Activated CD4-positive, CD25-positive, alpha-beta regulatory T cell treated with anti-CD3 and anti-CD28 coated beads, Interleukin-2, amount 50 U/mL, for 24 hours (primary cell): ENCODE measurements at places on chromosomes 6 and 20.

DNA sequence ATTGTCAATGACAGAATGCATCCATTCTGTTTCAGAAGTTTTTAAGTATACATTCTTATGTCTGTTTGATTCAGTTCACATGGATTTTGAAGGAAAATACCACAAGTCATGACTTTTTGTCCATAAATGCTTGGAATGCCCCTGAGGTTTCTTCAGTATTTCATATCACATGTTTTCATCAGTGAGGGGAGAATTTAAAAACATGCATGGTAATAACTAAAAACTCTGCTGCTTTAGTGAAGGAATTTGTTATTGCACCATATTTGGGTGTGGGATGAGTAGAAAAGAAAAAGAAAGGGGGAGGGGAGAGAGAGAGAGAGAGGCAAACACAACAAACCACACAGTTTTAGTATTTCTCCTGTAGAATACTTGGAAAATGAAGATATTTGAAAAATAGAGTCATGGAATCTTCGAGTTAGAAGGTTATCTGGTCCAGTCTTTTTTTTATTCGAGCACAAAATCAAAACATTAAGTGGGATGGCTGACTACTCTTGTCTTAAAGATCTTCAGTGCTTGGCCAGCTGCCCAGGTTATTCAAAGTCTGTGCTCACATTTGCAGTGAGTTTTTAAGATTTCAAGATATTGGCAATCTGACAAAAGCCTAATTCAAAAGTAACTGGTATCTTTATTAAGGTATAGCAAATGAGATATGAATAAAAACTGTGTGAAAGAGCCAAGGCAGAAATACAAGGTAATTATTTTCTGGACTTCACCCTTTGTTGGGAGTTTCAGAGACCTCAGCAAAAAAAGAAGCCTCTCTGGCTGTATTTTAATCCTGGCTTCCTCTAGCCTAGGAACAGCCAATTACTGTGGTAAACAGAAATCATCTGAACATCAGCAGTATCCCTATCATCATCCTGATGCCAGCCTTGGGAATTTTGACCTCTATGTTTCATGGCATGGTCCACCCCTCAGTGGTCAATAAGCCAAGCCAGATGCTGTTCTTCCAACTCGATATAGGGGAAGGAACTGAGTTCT is 687.9 kb upstream of the CITED2 start:
- ATAC-seq: no peak

DNA sequence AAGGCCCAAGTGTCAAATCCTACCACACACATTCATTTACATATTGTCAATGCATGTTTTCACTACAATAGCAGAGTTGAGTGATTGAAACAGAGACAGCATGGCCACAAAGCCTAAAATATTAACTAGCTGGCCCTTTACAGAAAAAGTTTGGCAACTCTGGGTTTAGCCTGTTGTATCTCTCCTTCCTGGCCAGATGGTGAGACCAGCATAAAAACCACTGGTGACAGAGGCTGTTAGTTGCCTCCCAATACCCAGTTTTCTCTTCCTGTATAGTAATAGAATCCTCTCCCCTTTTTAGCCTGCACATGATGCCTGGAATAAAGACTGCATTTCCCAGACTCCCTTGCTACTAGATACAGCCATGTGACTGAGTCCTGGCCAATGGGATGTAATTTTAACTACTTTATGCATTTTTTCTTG is 100.0 kb upstream of the TAB2 start:
- ATAC-seq: no peak

GRCh38 chr6:37016995-37017394 is 11.5 kb downstream of the FGD2 start:
- ATAC-seq: no peak

- no peak for ATAC-seq
Measured at GRCh38 chr6:136798044-136798443, 5.8 kb upstream of the MAP3K5 start.

DNA sequence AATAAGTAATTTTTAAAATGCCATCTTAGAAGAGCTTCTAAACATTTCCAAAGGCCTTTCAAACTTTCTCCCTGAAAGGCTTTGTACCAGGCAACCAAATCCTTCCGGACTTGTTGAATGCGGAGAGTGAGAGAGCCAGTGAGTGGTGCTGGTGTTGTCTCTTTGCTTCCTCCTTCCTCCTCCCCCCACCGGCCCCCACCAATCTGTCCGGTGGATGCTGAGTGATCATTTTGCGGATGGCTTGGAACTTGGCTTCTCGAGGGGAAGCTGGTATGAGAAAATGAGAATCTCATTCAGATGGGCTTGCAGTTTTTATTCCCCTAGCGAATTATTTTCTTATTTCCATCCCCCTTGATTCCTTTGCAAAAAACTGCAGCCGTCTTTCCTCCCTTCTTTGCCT is 97.3 kb downstream of the ANKRD60 start:
- ATAC-seq: no peak

GRCh38 chr20:37901654-37902503 is 1.0 kb upstream of the VSTM2L start:
- ATAC-seq: peak; percentile 4

- ATAC-seq: no peak
Measured at GRCh38 chr6:208938-209337, 83.3 kb upstream of the DUSP22 start.

- no peak for ATAC-seq
Measured at GRCh38 chr6:123830120-123830519, 26.5 kb downstream of the NKAIN2 start.

DNA sequence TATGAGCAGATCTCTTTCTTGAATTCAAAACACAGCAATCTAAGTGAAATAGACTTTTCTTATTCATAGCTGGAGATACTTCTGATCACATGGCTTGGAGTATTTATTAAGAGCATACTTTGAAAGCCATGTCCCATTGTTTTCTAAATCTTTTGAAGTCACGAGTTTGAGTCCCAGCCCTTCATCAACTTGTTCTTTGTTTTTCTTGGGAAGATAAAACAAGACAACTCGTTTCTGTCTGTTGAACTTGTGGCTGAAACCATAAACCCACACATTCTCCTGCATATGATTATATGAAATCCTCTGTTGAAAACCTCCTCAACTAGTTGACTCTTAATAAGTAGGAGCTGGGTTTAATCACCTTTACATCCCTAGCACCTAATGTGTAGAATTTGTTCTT is 3.3 kb downstream of the RNF144B start:
- no peak for ATAC-seq

DNA sequence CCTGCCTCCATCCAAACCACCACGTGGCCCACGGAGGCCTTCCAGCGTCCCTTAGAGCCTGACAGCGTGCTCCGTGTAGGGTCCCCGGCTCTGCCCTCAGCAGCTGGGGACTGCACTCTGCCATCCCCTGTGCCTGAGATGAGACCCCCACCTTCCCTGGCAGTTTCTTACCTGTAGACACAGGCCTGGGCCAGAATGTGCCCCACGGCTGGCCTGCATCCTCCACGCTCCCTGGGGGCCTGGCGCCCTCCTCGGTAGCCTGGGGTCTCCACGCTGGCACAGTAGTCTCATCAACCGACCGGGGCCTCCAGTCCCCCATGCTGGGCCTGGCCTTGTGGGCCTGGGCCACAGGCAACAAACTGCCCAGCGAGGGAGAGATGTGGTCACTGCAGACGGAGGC is 9.6 kb downstream of the DACT2 start:
- ATAC-seq: no peak

DNA sequence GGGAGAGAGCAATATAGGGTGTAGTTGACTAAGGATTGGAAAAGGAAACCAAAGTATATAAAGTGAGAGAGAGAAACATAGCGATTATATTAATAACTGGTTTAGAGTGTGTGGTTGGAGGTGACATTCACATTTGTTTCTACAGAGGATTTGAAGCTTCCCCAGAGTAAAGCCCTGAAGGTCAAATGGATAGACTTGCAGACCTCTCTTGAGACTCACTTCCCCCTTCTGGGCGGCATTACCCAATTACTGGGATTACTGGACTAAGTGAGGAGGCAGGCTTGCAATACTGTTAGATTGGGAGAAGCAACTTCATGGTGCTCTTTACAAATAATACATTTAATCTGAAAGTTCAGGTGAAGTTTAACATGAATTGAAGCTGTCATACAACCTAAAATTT is 10.7 kb downstream of the FIG4 start:
- no peak for ATAC-seq

- peak; percentile 92 for ATAC-seq
Measured at GRCh38 chr20:46174469-46175126, 56.5 kb downstream of the CD40 start.

GRCh38 chr6:21447987-21448386 is 145.6 kb upstream of the SOX4 start:
- no peak for ATAC-seq

DNA sequence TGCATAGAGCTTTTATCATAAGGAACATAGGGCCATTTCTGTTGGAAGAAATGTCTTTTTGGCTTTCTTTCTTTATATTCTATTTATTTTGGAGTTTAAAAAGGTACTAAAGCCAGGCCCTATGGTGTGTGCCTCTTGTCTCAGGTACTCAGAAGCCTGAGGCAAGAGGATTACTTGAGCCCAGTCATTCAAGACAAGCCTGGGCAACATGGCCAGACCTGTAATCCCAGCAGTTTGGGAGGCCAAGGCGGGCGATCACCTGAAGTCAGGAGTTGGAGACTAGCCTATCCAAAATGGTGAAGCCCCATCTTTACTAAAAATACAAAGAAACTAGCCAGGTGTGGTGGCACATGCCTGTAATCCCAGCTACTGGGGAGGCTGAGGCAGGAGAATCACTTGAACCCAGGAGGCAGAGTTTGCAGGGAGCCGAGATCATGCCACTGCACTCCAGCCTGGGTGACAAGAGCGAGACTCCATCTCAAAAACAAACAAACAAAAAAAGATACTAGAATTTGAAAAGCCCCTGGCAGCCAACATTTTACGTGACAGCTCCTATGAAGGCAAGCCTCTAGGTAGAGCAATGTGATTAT is 80.0 kb downstream of the CBFA2T2 start:
- no peak for ATAC-seq

DNA sequence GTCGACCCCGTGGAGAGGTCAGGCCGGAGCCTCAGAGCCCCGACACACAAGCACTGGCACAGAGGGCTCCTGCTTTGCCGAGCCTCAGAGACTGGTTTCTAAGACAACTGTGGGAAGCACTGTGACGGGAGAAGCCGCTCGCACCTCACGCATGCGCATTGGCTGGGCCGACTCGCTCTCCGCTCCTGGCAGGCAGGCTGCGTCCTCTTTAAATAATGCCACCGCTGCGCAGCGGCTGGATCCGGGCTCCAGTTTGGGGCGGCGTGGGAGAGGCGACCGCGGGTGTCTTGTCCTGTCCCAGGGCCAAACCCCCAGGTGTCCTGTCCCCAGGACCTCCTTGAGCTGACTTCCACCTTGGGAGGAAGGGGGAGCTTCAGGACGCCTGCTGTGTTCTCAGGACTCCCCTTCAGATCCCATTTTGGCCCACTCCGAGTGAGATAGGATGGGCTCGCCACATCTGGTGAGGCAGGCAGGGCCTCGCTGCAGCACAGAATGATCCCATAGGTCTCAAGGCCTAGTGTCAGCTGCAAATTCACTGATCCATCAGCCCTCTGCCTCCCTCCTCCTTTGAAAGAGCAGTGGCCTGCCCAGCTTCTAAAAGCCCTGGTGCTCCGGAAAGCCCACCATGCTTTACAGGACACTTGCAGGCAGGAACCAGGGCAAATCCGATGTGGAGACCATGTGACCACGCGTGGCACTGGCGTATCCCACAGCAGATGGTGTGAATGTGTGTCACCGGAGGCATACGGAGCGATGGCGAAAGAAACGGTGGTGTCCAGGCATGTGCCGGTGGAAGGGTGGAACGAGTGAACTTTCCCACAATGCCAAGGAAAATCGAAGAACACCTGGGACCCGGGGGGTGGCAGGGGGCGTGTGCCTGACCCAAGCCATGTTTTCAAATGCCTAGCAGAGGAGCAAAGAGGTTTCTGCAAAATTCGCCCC is 169.3 kb upstream of the ZNF337 start:
- peak; percentile 60 for ATAC-seq

DNA sequence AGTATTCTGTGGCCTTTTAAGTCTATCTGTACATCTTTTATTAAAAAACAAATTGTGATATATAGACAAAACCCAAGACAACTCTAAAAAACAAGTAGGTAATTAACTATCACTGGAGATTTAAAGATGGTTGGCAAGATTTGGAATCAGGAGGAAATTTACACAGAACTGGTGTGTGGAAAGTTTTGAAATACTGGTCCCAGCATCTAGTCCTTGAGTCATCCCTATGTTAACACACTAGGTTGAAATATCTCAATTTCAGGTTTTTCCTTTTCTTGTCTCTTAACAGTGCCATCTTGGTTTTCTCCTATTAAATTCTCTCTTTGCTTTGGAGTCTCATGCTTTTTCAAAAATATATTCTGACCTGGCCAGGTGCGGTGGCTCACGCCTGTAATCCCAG is 27.5 kb downstream of the SASH1 start:
- no peak for ATAC-seq

DNA sequence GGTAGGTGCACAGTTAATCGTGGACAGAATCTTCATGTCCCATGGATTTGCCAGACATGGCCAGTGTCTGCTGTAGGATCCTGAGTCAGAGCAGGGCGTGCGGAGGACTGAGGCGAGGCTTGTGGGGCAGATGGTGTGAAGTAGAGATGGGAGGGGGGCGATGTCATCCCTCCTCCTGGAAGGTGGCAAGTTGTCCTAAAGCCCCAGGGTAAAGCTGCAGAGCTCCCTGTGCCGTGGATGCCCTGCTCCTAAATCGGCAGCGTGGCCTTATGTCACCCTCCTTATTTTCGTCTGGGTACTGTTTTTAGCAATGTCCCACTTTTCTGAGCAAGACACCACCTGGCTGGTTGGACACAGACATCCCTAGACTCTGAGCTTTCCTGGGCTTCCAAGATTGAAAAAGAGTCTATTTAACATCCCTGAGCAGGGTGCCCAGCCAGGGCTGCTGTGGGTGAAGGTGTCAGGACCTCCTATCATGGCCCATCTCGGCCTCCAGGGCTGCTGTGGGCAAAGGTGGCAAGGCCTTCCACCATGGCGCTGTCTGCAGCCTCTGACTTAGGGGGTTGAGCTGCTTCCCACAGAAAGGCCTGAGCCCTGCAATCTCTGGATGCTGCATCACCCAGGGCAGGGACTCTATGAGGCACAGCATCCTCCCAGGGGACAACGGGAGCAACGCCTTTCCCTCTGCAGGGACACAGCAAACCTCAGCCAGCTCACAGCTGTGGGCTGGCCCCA is 145.4 kb downstream of the TTLL2 start:
- ATAC-seq: no peak

DNA sequence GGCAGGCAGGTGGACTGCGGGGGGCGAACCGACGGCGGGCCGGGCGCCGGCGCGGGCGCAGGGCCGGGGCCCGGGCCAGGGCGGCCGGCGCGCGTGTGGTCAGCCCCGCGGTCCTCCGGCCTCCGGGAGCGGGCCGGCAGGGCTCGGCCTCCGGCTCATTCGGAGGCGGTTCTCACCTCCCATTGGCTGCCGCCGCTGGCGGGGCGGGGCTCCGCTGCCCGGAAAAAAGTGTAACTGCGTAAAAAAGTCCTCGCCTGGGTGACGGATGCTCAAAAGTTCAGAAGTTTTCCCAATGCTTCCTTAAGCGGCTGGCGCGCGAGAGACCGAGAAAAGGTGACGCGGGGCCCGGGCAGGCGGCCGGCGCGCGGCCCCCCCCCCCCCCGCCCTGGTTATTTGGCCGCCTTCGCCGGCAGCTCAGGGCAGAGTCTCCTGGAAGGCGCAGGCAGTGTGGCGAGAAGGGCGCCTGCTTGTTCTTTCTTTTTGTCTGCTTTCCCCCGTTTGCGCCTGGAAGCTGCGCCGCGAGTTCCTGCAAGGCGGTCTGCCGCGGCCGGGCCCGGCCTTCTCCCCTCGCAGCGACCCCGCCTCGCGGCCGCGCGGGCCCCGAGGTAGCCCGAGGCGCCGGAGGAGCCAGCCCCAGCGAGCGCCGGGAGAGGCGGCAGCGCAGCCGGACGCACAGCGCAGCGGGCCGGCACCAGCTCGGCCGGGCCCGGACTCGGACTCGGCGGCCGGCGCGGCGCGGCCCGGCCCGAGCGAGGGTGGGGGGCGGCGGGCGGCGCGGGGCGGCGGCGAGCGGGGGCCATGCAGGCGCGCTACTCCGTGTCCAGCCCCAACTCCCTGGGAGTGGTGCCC is at the start of gene FOXC1:
Gene FOXC1, plus strand, starts transcription at position 268 of the 849 bp plus-strand sequence. Its CDS starts 531 bp downstream, at position 799.
- no peak for ATAC-seq
